ENCODE measurements at places on chromosomes 4 and X.
A peak's percentile ranks its signal among the peaks of the same experiment; 100 is the strongest.

- no peak for DNase-seq
These were observed 112.9 kb upstream of the AGA start for GRCh38 chr4:177555007-177555574.

DNA sequence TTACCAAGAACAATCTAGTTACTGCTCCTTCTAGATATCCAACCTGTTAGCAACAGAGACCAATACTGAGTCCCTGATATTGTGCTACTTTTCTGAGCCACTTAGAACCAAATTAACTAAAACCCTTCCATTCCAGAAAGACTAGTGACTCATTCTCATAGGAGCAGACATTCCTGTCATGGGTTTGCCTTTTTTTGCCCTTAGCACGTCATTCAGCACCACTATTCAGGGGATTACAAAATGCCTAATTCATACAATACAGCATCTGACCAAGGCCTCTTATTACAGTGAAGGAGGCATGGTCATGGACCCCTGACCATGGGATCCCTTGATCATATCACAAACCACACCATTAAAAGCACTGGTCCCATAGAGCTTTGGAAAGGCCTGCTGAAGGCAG is 123.8 kb upstream of the CXCL13 start:
- DNase-seq: no peak

- peak; percentile 93 for DNase-seq
These were observed 7.3 kb upstream of the WAS start for GRCh38 chrX:48676106-48676892.

- no peak for DNase-seq
These were observed 101.3 kb upstream of the EGFL6 start for GRCh38 chrX:13468096-13468495.

DNA sequence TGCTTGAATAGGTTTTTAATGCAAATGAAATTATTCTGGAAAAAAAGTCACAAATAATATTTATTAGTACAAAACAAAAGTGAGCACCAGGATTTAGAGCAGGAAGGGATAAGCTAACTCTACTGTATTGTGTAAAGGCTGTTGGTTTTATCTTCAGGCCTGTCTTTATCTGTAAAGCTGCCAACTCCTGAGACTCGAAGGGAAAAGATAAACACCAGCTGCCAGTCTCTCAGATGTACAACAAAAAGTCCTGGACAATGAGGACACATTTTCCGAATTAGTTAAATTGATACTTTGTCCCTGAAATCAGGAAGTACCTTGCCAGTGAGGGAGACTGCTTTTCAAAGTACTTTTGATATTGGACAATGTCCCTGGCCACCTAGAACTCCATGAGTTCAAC is 8.8 kb downstream of the DDX60 start:
- DNase-seq: no peak

DNA sequence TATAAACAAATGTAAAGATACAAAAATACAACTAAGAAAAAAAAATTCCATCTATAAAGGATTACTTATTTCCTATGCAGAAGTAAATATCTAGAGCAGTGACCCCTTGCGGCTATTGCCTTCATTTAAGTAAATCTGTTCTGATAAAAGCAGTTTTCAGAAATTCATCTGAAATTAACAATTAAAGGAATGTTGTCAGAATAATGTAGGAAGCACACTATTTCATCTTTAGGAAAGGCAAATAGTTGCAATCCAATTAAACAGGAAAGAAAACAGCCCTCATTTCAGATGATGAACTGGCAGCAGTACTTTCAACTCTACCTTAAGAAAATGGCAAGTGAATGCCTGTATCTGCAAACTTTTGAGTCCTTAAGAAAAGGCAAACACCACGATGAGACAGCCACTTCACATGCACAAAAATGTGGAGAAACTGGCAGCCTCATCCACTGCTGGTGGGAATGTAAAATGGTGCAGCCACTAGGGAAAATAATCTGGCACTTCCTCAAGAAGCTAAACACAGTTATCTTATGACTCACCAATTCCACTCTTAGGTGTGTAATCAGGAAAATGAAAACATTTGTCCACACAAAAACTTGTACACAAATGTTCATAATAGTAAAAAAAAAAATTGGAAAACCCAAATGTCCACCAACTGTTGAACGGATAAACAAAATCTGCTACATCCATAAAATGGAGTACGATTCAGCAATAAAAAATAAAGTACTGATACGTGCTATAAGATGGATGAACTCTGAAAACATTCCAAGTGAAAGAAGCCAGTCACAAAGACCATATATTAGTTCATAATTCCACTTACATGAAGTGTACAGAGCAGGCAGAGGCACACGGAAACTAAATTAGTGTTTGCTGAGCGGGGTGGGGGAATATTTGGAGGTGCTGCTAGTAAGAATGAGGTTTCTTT is 2.0 kb upstream of the THAP9 start:
- DNase-seq: no peak

- DNase-seq: no peak
These were observed 466.7 kb downstream of the NKX6-1 start for GRCh38 chr4:84032372-84032771.

GRCh38 chrX:119706616-119707015 is 13.6 kb upstream of the SEPTIN6 start:
- no peak for DNase-seq

DNA sequence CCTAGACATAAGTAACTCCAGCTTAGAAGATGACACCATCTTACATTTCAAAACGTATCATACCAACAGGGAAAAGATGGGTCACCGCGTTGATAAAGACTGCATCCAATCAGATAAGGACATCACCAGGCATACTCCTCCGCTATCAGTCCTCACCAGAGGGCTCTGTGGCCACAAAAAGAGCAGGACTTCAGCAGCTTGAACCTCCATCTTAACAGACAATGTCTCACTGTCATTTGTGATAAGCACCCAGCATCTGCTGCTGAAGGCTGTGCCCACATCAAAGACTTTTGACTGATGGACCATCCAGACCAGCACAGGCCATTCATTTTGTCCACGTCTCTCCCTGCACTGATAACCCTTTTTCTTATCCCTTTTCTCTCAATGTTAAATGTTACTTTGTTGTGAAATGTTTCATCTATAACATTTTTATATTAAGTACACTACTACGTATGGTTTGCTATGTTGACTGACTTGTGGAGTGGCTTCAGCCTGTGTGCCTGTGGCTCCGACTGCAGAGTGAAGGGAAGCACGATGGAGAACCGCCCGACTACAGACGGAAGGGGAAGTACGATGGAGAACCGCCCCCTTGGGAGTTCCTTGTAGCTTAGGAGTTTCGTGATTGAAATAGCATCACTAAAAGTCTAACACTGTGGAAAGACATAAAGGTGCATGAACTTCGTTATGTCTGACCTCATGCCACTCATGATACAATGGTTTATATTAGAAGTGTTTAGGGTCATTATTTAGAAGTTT is 595.4 kb upstream of the AGA start:
- DNase-seq: no peak

- DNase-seq: no peak
These were observed 750.8 kb downstream of the CENPC start for GRCh38 chr4:66794390-66795034.

GRCh38 chr4:183987987-183988392 is 82.9 kb downstream of the STOX2 start:
- DNase-seq: peak; percentile 72

- no peak for DNase-seq
These were observed 731 bp upstream of the AMMECR1 start for GRCh38 chrX:110318664-110318968.

- DNase-seq: no peak
These were observed 1287.7 kb downstream of the FAM133A start for GRCh38 chrX:94961730-94962129.

DNA sequence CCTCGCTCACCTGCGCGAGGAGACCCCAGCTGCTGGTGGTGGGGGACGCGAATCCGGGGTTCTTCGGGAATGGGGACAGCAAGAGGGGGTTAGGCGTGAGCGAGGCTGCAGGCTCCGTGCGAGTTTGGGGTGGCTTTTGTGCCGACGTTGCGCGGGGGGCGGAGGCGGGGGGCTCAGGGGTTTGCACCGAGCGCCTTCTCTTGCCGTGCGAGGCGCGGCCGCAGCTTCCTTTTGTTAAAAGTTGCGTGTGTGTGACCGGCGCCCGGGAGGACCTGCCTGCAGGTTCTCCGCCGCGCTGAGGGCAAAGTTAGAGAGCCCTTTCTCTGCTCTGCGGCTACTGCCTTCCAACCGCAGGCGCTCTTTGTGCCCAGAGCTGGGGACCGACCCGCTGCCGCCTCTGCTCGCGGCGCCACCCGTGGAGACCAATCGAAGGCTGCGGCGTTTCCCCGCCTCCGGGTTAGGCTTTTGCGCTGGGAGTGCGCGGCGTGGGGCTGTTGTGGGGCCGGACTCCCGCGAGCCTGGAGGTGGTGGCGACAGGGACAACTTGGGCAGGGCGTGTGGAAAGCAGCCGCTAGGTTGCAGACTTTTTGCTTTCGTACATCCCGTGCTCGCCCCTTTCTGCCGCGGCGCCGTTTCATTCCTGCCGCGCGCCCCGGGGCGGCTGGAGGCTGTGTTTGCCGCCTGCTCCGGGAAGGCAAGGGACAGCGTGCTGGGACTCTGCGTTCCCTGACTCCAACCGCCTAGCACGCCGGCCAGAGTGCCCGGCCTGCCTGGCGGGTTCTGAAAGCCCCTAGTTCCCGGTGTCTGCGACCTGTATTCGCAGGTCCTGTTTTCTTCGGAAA is 716 bp downstream of the KIT start:
- peak; percentile 77 for DNase-seq

DNA sequence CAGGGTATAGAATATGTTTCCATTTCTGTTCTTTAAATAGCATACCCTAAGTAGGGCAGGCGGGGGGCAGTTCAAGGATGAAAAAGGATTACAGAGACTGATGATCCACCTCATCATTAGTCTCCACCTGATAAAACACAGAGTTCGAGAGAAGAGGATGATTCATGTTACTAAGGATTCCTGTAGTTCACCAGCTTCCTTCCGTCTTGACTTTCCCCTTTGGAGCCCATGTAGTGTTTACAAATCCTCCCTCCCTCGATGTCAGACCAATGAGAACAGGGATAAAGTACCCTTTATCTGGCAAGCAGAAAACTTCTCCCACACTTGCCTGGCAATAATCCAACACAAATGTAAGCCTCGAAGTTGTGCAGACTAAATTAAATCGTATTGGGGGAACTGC is 526.3 kb upstream of the FAM241A start:
- no peak for DNase-seq

DNA sequence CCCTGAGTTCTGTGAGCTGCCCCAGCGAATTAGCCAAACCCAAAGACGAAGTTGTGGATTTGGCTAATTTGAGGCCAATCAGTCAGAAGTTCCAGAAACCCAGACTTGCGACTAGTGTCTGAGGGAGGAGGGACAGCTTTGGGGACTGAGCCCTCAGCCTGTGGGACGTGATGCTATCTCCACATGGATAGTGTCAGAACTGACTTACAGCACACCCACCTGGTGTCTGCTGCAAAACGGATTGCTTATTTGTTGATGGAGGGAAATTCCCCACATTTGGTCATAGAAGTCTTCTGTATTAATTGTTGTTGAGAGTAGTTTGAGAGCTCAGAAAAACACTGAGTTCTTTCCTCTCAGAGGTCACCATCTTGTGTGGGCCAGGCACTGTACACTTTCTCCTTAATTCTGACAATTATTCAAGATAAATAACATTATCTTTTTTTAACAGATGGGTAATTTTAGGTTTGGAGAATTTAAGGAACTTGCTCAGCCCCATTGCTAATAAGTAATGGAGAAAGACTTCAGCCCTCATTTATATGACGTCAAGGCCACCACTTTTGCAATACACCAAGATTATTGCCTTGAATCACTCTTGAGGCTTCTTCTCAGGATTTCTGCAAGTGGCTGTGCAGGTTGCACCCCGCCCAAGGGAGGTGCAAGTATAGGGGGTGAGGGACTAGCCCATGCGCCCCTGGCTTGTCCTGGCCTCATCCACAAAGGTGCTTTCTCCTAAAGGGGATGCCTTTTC is 16.7 kb downstream of the CLRN2 start:
- DNase-seq: no peak

- DNase-seq: no peak
These were observed 544.7 kb downstream of the NLGN4X start for GRCh38 chrX:5683996-5684395.

GRCh38 chrX:16822723-16823122 is 36.5 kb downstream of the TXLNG start:
- DNase-seq: no peak

- peak; percentile 89 for DNase-seq
These were observed at the start of gene MAMLD1 for GRCh38 chrX:150362599-150363481. Gene MAMLD1, plus strand, starts transcription at chrX:150363317. Its CDS starts 82,200 bp downstream, at chrX:150445517.

DNA sequence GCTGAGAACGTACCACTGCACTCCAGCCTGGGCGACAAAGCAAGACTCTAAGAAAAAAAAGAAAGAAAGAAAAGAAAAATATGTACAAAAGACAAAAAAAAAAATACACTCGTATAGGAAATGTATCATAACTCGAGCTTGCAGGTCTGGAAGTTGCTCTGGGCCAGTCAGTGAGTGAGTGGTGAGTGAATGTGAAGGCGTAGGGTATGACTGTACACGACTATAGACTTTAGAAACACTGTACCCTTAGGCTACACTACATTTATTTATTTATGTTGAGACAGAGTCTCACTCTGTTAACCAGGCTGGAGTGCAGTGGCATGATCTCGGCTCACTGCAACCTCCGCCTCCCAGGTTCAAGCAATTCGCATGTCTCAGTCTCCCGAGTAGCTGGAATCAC is 29.4 kb downstream of the EVC2 start:
- no peak for DNase-seq

GRCh38 chr4:140641105-140641555 is 72.4 kb upstream of the UCP1 start:
- no peak for DNase-seq

GRCh38 chrX:2439613-2440012 is 61.2 kb downstream of the DHRSX start:
- no peak for DNase-seq

GRCh38 chr4:152255437-152255836 is 280.5 kb downstream of the FBXW7 start:
- no peak for DNase-seq

GRCh38 chrX:57286507-57287251 is at the start of gene FAAH2:
Gene FAAH2, plus strand, starts transcription at chrX:57286706. Its CDS starts 120 bp downstream, at chrX:57286826.
- DNase-seq: peak; percentile 31

GRCh38 chr4:56696056-56696455 is 15.0 kb upstream of the HOPX start:
- DNase-seq: no peak

Data from Right ventricle myocardium inferior (tissue), 1 donor.